Activated CD4-positive, alpha-beta T cell treated with anti-CD3 and anti-CD28 coated beads, Interleukin-10, Interleukin-2, amounts not matched to agents 100 ng/mL and 50 ng/mL, durations not matched to agents 16 hours and 8 hours (primary cell): ENCODE measurements at places on chromosomes 11 and 22.
A peak's percentile ranks its signal among the peaks of the same experiment; 100 is the strongest.

- DNase-seq = no peak
These were observed 1007.0 kb downstream of the BRD1 start for GRCh38 chr22:48820481-48821345.

GRCh38 chr11:86145439-86146156 is 76.7 kb upstream of the PICALM start:
- no peak for DNase-seq

DNA sequence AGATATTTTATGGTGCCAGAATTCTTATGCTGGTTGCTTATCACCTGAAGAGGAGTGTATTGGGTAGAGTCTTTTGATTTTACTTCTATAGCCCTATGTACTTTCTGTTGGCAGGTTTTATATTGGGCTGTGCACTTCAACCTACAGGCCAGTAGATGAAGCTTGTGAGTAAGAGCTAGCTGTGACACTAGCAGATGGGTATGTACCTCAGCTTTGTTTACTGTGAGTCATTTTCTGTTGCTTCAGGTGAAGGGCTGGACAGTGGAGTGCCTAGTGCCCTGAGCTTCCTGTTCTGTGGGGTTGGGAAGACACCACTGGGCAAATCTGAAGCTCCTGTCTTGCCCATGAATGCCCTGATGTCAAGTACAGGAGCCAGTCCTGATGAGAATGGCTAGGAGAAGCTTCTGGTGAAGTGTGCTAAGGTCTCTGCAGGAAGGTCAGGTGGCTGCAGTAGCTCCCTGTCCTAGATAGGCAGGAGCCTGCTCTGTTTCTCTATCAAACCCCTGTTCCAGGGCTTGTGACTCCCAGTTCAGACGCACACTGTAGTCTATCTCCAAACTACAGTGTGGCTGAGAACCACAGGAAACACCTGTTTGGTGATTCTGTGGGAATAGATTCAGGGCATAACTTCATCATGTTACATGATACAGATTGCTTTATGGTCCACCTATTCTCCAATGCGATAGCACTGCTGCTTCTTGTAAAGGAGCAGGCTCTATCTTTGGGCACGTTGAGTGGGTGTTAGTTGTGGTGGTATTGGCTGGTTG is 755.7 kb downstream of the KCNA4 start:
- no peak for DNase-seq

- DNase-seq = no peak
These were observed 8.1 kb downstream of the CLPB start for GRCh38 chr11:72426103-72426757.

- peak; percentile 65 for DNase-seq
These were observed 6.0 kb downstream of the APOL1 start for GRCh38 chr22:36258701-36259614.

DNA sequence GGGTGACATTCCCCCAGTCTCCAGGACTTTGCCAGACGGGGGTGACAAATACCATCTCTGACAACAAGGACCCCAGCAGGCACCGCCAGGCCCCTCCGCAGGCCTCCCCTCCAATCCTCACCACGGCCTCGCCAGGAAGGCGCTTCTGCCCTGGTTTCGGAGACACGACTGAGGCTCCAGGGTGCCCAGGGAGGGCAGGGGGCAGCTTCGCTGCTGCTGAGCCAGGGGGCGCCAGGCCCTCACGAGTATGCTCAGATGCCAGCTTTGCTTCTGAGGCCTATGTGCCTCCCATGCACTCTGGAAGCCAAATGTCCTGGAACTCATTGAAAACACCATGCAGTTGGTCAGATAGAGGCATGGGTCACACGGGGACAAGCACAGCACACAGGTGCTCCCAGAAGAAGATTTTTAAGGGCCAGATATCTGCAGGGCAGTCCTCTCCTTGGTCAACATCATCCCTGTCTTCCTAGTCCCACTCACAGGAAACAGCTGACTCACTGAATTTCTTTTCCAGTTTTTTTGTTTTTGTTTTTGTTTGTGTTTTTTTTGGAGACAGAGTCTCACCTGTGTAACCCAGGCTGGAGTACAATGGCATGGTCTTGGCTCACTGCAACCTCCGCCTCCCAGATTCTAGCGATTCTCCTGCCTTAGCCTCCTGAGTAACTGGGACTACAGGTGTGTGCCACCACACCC is 19.9 kb downstream of the BID start:
- peak; percentile 42 for DNase-seq

GRCh38 chr11:7031471-7031871 is 11.2 kb downstream of the NLRP14 start:
- no peak for DNase-seq

DNA sequence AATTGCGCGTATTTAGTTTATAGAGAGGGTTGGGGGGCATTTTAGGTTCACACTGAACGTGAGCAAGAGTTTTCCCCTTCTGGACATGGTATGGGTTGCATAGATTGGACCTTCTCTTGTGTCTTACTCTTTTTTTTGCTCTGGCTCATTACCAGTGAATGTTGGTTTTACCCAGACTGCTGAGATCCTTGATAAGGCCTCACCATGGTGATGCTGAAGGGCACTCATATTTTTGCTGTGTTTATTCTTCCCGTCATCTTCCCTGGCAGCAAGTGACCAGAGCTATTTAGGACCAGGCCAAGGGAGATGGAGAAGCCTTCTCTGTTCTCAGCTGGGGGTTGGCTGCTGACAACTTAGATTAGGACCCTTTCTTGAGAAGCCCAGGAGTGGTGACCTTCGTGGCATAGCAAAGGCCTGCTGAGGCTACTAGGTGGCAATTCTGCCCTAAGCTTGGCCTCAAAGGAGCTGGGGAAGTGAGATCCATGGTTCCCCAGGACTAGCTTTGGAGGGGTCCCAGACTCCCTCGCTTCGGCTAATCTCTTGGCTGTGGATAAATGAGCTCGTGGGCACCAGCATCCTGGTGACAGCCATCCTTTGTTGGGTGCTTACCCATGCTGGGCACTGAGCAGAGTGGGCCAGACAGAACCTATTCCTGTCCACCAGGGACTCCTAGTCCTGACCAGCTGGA is 47.3 kb downstream of the GRIK4 start:
- DNase-seq = no peak

DNA sequence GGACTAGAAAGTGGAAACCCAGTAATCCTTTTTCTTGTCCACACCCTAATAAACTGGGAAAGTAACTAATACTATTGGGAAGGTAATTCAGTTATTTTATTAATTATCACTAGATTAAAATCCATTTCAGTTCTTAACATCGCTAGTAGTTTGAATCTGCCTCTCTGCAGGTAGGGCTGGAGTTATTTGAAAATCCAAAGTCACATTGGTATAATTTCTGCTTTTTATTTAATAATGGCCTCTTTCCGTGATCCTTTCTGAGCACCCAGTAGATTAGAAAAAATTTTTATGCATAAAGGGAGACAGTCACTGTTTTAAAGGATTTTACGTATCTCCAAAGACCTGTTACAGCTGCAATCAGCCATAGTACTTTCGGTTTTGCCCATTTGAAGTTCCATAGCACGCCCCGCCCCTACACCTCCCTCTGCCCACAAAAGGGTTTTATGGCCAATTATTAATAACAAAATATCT is 605 bp upstream of the COPB1 start:
- peak; percentile 58 for DNase-seq

- DNase-seq = no peak
These were observed 290.5 kb downstream of the TENM4 start for GRCh38 chr11:79150320-79150719.

GRCh38 chr11:118634431-118635236 is 27.2 kb downstream of the PHLDB1 start:
- DNase-seq = no peak

DNA sequence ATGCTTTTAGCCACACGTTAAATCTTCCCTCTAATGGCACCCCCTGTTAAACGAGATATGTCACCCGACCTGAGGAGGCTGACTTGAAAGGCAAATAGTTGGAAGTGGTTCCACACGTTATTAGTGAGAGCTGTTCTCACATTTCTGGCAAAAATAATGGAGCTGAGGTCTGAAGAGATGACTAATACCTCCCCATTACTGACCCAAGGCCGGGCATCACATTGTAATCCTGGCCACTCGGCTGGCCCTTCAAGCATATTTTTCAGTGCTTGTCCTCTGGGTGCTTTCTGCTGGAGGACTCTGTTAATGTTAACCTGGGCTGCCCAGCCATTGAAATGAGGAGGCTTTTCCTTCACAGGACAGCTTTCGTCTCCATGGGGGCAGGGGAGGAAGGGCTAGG is 260.0 kb upstream of the CADM1 start:
- DNase-seq = no peak

DNA sequence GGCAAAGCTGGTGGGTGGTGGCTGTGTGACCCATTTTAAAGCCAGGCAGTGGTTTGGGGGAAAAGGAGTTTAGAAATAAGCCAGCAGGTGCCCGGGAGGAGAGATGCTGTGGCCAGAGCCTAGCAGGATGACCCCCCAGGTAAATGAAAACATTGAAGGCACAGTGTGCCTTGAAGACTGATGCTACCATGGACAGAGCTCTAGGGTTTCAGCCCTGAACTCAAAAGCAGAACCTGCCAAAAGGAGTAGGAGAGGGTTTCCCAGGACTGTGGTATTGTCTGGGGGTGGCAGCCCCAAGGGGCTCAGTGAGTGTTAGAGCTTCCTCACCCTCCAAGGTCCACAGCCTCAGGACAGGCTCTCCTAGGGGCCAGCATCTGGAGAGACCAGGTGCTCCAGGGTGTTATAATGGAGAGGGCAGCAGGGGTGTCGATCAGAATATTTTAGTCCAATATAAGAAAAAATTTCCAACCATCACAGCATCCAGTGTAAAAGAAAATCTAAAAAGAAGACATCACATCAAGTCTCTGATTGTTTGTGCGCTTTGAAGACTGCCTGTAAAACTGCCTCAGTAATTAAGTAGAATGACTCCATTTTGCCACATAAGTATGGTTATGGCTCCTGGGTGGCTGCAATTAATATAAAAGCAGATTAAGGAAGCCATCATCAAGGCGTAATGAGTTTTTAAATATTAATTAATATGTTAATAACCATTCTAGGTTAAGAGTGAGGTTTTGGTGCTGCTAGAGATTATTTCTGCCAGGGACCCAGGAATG is 88.6 kb upstream of the LMO1 start:
- DNase-seq = no peak

DNA sequence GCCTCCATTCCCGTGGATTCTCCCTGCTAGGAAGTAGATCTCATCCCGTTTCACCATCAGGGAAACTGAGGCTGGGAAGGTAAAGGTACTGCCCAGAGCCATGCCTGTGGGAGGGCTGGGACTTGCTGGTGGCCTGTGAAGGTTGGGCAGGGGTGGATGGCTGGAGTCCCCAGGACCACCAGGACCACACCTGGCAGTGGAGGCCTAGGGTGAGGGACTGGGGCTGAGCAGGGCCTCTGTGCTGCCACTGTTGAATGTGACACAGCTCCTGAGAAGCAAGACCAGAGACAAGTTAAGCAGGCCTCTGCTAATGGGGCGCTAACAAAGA is 26.2 kb upstream of the PRODH start:
- no peak for DNase-seq

GRCh38 chr11:132982772-132983640 is 549.3 kb downstream of the OPCML start:
- no peak for DNase-seq

- DNase-seq = no peak
These were observed 28.6 kb downstream of the LRRC32 start for GRCh38 chr11:76641905-76642304.

DNA sequence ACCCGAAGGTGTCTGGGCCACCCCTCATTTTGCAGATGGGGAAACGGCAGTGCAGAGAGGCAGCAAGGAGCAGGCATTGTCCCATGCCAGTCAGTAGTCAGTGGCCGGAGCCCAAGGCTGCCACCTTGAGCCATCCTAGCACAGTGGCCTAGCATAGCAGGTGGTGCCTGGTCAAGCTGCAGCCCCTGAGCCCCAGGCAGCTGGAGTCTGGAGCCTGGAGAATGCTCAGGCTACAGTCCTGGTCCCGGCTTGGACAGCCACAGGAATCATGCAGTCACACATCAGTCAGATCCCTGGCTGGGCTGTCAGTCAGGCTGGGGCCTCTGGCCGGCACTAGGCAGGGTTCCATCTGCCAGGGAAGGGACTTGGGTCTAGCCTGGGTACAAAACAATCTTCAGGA is 18.6 kb downstream of the KCNC1 start:
- no peak for DNase-seq

DNA sequence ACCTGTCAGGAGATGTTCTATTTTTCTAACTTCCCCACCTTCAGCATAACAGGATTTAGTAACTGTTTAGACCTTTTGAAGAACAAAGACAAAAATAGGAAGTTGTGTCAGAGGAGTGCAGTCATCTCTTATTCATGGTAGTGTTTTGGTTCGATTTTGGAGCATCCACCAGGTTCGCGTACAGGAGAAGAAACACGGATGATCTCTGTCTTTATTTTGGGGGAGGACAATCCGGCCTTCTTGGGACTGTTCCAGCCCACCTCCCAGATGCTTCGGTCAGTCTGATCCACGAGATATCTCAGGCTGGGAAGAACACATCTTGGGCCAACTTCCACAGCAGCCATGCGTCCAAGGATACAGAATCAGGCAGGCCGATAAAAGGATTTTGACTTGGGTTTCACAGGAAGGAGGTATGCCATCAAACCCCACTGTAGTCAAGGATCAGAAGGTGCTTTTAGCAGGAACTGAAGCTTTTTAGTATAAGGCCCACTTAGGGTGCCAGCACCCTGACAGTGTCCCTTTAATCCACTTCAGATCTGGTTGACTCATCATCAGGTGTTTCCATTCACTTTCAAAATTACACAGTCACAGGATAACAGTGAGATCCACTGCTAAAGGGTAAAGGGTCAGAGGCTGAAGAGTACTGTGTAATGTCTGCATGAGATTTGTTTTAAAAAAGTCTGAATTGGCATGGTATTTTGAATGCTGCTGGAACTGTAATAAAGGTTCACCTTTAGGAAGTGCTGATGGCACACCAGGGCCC is 16.5 kb downstream of the PATZ1 start:
- peak; percentile 69 for DNase-seq

- no peak for DNase-seq
These were observed 66.7 kb downstream of the SYN3 start for GRCh38 chr22:32991353-32992101.

GRCh38 chr11:43497144-43497543 is 138.4 kb downstream of the TTC17 start:
- DNase-seq = no peak

GRCh38 chr11:26947379-26947844 is 46.5 kb upstream of the FIBIN start:
- DNase-seq = no peak

- peak; percentile 89 for DNase-seq
These were observed at the start of gene PITPNM1 for GRCh38 chr11:67504950-67505581. Gene PITPNM1, minus strand, starts transcription at chr11:67505363. Its CDS starts 1,183 bp downstream, at chr11:67504180.

- DNase-seq = no peak
These were observed 145.5 kb downstream of the ST3GAL4 start for GRCh38 chr11:126500981-126501380.

DNA sequence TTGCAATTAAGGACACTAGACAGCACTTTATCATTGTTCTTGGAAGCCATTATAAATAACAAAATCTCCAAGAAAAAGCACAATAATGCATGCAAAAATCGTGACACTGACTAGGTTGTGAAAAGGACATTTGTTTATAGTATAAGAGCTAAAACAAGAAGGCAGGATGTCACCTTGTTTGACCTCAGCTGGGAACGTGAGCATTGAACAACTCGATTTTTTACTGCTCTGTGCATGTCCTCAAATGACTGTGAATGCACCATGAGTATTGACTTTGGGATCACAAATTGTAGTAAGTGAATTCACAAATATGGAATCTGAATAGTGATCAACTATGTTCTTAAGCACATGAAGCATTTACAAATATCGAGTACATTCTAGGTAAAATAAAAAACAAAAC is 35.3 kb upstream of the ARHGAP20 start:
- no peak for DNase-seq

- no peak for DNase-seq
These were observed 82.5 kb upstream of the TEAD1 start for GRCh38 chr11:12591706-12592105.

GRCh38 chr22:44128958-44129618 is 51.6 kb upstream of the PARVG start:
- no peak for DNase-seq

GRCh38 chr11:35969089-35970042 is 25.5 kb downstream of the LDLRAD3 start:
- DNase-seq = no peak
